ENCODE measurements at places on chromosomes 16 and 17.

- peak; percentile 30 for DNase-seq
Measured at GRCh38 chr17:43092901-43093300, 32.3 kb downstream of the BRCA1 start.

DNA sequence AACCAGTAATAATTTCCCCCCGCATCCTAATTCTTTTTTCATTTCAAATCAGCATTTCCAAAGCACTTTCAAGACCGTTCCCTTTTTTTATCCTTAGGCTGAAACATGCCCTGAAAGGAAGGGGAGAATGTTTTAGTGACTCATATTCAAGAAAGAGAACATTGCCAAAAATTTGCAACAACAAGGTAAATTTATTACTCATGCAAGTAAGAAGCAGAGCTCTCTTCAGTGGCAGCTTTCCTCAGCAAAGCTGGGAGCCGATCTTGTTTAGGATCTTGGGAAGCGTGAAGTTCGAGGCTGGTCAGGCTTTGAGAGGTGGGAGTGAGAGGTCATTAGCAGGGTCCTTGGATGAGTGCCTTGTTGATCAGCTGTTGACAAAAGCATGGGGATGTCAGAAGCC lies 129.5 kb downstream of the PRKCA start:
- peak; percentile 84 for DNase-seq

DNA sequence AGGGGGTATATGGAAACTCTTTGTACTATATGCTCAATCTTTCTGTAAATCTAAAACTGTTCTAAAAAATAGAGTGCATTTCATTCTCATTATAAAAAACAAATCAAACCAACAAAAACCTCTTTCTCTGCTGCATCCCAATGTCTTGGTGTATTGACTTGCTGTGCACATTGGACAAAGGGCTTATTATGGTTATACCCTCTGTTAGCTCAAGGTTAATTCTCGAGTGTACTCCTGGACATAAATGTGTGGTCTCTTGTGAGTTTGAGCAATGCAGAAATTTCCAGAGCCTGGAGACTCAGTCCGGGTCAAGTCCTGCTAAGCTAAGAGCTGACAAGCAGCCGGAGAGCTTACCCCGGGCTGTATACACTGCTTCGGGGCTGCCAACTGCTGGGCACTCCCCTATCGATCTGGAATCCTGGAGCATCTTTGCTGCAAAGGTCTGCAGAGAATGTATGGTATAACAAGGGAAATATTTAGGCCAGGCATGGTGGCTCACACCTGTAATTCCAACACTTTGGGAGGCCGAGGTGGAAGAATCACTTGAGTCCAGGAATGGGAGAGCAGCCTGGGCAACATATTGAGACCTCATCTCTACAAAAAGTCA lies 66.2 kb upstream of the BRD7 start:
- no peak for DNase-seq

- DNase-seq = peak; percentile 74
Measured at GRCh38 chr16:21156767-21157467, 1.6 kb upstream of the LDAF1 start.

GRCh38 chr16:20411055-20411454 lies 1.7 kb downstream of the ACSM5 start:
- DNase-seq = no peak

- DNase-seq = no peak
Measured at GRCh38 chr17:64388961-64389565, 1.6 kb downstream of the PECAM1 start.

GRCh38 chr16:30368122-30368791 lies 2.0 kb downstream of the TBC1D10B start:
- peak; percentile 56 for DNase-seq

- DNase-seq = peak; percentile 44
Measured at GRCh38 chr16:81445143-81445961, 744 bp downstream of the CMIP start.

- DNase-seq = no peak
Measured at GRCh38 chr17:55704401-55704800, 18.3 kb downstream of the TMEM100 start.

DNA sequence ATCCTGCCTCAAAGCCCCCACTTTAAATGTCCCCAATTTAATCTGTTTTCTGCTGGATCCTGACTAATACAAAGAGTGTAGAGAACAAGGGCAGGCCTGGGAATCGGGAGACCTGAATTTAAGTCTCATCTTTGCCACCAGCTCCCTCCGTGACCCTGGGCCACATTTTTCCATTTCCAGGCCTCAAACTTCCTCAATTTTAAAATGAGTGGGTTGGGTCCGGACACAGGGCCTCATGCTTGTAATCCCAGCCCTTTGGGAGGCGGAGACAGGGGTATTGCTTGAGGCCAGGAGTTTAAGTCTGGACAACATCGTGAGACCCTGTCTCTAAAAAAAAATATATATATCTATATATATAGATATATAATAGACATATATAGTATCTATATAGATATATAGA lies 61.4 kb downstream of the SRL start:
- no peak for DNase-seq

DNA sequence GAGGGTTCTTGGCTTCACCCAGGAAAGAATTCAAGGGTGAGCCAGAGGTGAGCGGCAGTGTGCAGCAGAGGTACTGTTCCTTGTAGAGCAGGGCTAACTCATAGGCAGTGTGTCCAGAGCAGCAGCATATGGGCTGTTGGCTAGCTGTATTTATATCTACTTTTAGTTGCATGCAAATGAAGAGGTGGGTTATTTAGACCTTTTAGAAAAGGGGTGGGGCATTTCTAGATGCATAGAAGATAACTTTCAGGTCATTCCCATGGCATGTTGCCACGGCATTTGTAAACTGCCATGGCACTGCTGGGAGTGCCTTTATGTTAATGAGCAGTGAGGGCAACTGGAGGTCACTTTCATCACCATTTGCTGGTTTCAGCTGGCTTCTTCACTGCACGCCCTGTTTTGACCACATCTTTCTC lies 141.0 kb downstream of the STX8 start:
- DNase-seq = peak; percentile 34
